ENCODE measurements at places on chromosomes 7 and 10.

- DNase-seq: no peak
Observed at GRCh38 chr10:3395458-3395861, 222.9 kb upstream of the PITRM1 start.

DNA sequence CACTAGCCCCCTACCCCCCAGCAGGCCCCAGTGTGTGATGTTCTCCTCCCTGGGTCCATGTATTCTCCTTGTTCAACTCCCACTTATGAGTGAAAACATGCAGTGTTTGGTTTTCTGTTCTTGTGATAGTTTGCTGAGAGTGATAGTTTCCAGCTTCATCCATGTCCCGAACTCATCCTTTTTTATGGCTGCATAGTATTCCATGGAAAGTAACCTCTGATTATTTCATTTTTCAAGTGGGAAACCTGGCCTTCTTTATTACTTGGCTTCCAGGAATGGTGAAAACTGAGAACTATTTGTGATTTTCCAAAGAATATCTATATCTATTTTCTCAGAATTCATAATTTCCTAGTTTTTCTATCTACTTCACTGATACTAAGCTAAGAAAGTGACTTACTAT, 235.0 kb downstream of the MTERF1 start:
- no peak for DNase-seq

GRCh38 chr7:33517191-33517590, 387.8 kb downstream of the BBS9 start:
- no peak for DNase-seq

GRCh38 chr7:114084472-114085312, 165.9 kb upstream of the PPP1R3A start:
- DNase-seq: no peak

GRCh38 chr10:6625428-6625827, 45.4 kb upstream of the PRKCQ start:
- no peak for DNase-seq

- DNase-seq: no peak
Observed at GRCh38 chr10:83987216-83987615, 152.1 kb upstream of the GHITM start.

GRCh38 chr10:109998513-109998912, 9.3 kb upstream of the ADD3 start:
- no peak for DNase-seq

Data from RWPE2 (cell line).